ENCODE measurements at places on chromosomes 2 and 18. TPM values are rescaled to one million over a fixed set of nuclear protein-coding genes. Genes with fewer than 3 reads are reported as not detected.

- peaks cover 6% of the 10 kb centered on the region for H3K4me1 ChIP-seq
- no peak overlapping the region for H3K4me3 ChIP-seq
- no peaks in the 10 kb centered on the region for H3K27me3 ChIP-seq
Measured at GRCh38 chr18:74731097-74731496, 133.4 kb downstream of the ZNF407 start.

GRCh38 chr18:3321133-3321812 is 59.3 kb downstream of the MYL12B start:
- H3K27ac ChIP-seq: no peak overlapping the region
- peaks cover 18% of the 10 kb centered on the region for H3K4me1 ChIP-seq
- peaks cover 2% of the 10 kb centered on the region for H3K27me3 ChIP-seq

DNA sequence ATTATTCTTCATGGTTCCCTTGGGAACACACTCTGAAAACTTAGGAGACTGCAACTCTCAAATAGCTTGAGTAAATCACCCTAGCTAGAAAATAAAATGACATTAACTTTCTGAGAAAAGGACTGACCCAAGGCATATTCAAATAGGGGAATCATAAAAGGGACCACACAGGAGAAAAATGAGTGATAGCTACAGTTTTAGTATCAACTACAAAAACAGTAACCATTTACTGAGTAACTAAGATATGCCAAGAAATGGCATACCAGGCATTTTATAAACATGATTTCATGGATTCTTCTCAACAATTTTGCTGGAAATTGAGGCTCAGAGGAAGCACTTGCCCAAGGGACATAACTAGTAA is 84.5 kb downstream of the AFF3 start:
- H3K4me1 ChIP-seq: peaks cover 12% of the 10 kb centered on the region
- H3K27me3 ChIP-seq: no peaks in the 10 kb centered on the region
- 0 out of 2 replicates have a peak, but pooled peaks cover 6% of the 10 kb centered on the region for H3K36me3 ChIP-seq
- no peak overlapping the region for H3K27ac ChIP-seq
- H3K4me3 ChIP-seq: no peak overlapping the region

DNA sequence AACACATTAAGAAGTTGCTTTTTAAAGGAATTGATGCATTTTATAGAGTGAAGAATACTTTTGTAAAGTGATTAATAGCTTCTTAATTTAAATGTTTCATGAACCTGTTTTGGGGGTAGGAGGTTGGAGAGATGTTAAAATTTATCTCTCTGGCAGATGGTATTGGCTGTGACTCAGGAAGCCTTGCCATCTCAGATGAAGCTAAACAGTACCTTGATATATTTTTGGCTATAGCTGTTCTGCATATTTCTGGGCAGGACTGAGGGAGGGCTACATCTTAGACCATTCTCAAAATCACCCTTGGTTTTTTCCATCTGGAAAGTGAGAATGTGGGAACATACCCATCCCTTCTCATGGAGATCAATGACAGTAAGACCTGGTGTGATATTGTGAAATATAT is 13.4 kb downstream of the CAPN14 start:
- DNase-seq: no peak
- no peak overlapping the region for H3K4me3 ChIP-seq
- no peaks in the 10 kb centered on the region for H3K27me3 ChIP-seq
- no peak overlapping the region for H3K27ac ChIP-seq
- peaks cover 21% of the 10 kb centered on the region for H3K4me1 ChIP-seq

DNA sequence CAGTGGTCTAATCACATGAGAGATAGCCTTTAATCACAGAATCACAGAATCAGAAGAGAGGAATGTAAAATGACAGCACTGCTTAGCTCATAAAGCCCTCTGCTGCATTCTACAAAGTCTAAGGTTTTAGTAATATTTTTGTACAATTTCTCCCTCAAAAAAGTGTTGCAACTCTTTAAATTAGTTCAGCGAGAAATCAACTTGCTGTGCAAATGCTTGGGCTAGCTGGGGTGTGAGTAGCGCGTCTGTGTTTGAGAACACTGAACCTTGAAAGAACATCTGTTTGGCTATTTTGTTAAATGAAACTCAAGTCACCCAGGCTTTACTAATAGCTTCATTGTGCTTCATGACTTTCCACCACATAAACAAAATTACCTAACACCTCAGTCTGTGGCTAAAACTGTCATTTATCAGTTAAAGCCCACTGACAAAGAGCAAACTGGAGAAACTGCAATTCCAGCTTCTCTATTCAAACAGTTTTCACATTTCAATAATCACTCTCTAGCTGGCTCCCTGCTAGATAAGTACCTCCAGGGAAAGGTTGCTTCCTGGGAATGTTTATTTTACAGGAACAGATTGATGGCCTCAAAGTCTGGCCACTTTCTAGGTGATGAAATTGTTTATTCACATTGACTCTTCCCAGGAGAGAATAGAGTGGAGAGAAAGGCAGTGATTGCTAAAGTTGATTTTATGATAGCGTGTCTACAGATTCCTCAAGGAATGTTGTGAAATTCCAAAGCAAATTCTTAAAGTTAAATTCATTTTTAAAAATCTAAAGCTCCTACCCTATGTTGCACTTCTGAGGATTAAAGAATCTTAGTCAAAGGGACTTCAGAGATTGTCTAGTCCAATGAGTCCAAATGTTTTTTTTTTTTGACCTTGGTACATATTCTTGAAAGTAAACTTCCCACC is 36.0 kb upstream of the STAT1 start:
- no peaks in the 10 kb centered on the region for H3K27me3 ChIP-seq
- no peaks in the 10 kb centered on the region for H3K36me3 ChIP-seq
- H3K4me3 ChIP-seq: no peak overlapping the region
- peaks cover 10% of the 10 kb centered on the region for H3K4me1 ChIP-seq
- DNase-seq: no peak
- H3K27ac ChIP-seq: no peak overlapping the region

DNA sequence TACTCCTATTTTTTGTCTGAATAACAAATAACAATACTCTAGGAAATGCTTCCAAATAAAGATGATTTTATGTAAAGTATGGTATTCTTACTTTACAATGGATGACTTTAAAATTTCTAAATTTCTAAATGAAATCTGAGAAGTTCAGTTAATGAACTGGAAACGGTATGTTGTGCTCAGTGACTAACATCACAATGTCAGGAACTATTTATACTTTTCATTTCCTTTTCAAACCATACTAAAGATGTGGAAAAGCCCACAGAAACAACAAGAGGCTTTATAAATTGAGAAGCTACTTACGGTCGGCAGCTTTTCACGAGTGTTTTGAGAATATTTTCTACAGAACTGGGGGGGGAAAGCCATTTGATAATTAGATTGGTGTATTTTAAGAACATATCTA is 31.1 kb downstream of the PSME4 start:
- H3K27me3 ChIP-seq: no peaks in the 10 kb centered on the region
- no peak overlapping the region for H3K27ac ChIP-seq
- H3K36me3 ChIP-seq: peaks cover 71% of the 10 kb centered on the region
- no peak overlapping the region for H3K4me3 ChIP-seq
- no peaks in the 10 kb centered on the region for H3K4me1 ChIP-seq

DNA sequence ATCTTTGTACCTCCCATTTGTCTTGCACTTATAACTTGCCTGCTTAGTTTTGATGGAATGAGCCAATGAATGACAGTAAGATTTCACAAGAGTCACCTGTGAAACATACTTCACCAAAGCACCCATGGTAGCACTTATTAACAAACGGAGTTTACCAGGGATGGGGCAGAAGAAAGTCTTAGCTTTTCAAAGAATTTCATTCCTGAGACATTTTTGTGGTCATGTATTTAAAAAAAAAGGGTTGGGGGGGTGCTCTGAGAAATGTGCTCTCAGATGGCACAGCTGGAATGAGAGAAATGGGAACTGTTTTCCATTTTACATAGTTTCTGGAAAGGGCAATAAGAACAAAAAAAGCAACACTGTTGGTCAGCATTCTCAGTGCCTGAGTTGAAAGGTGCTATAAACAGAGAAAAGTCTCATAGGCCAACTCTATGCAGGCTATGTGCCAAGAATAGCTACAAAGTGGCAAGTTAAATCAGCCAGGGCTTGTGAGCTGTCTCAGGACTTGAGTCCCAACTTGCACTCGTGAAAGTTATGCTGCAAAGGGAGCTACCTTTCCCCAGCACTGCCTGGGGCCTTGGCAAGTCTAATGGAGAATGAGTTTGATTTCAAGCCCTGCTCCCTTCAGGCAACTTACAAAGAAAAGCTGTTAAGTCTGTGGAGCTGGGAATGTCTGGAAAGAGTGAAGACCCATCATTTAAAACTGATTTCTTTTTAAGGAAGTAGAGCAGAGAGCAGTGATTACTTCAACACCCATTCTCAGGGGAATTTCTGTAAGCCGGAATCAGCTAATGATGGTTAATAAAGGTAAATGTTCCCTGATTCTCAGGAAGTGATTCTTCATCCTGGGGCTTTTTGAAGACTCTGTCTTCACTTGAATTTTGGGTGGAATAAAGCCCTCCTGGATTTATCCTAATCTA is 170.6 kb downstream of the SLC8A1 start:
- peak overlapping the region; percentile 52 for H3K27ac ChIP-seq
- peak overlapping the region; percentile 49 for H3K4me3 ChIP-seq
- peak; percentile 76 for DNase-seq

- no peaks in the 10 kb centered on the region for H3K36me3 ChIP-seq
- H3K27ac ChIP-seq: no peak overlapping the region
- no peak overlapping the region for H3K4me3 ChIP-seq
- H3K4me1 ChIP-seq: no peaks in the 10 kb centered on the region
- no peaks in the 10 kb centered on the region for H3K27me3 ChIP-seq
Measured at GRCh38 chr2:7043690-7044089, 126.5 kb downstream of the RNF144A start.

DNA sequence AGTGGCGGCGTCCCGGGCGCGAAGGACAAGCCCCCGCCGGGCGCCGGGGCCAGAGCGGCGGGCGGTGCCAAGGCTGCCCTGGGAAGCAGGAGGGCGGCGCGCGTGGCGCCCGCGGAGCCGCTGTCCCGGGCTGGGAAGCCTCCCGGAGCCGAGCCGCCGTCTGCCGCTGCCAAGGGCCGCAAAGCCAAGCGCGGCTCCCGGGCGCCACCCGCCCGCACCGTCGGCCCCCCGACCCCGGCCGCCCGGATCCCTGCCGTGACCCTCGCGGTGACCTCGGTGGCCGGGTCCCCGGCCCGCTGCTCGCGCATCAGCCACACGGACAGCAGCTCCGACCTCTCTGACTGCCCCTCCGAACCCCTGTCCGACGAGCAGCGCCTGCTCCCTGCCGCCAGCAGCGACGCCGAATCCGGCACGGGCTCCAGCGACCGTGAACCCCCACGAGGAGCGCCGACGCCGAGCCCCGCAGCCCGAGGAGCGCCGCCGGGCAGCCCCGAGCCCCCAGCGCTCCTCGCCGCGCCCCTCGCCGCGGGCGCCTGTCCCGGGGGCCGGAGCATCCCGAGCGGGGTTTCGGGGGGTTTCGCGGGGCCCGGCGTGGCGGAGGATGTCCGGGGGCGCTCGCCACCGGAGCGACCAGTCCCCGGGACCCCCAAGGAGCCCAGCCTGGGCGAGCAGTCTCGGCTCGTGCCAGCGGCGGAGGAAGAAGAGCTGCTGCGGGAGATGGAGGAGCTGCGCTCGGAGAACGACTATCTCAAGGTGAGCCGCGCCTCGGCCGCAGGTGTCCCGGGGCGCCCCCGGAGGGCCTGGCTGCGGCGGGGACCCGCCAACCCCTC is 820 bp downstream of the MTCL1 start:
- no peaks in the 10 kb centered on the region for H3K36me3 ChIP-seq
- H3K27me3 ChIP-seq: no peaks in the 10 kb centered on the region
- H3K4me1 ChIP-seq: peaks cover 7% of the 10 kb centered on the region
- H3K4me3 ChIP-seq: no peak overlapping the region
- no peak for DNase-seq
- H3K27ac ChIP-seq: no peak overlapping the region

- no peaks in the 10 kb centered on the region for H3K27me3 ChIP-seq
- no peaks in the 10 kb centered on the region for H3K4me1 ChIP-seq
- no peaks in the 10 kb centered on the region for H3K36me3 ChIP-seq
- no peak overlapping the region for H3K4me3 ChIP-seq
Measured at GRCh38 chr2:236853585-236854051, 232.1 kb upstream of the COPS8 start.

DNA sequence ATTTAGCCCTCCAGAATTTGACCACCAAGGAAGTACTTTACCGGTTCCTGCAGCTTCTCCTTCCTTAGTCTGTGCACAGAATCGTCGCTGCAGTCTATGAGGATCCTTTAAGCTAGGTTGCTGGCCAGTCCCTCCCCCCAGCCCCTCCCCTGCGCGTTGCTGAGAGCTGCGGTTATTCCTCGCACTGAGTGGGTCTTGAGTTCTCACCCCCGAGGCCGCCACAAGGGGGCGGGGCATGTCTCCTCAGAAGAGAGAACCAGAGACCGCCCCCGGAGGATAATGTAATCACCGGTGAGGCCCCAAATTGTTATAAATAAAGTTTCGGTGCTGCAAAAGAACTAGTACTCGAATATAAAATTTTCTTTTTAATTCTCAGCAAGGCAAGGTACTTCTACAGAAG is 1184.9 kb upstream of the CDH2 start:
- no peaks in the 10 kb centered on the region for H3K4me1 ChIP-seq
- no peak overlapping the region for H3K27ac ChIP-seq
- no peak overlapping the region for H3K4me3 ChIP-seq
- H3K36me3 ChIP-seq: no peaks in the 10 kb centered on the region

- H3K4me1 ChIP-seq: peaks cover 14% of the 10 kb centered on the region
- H3K27ac ChIP-seq: no peak overlapping the region
- H3K27me3 ChIP-seq: no peaks in the 10 kb centered on the region
- DNase-seq: no peak
- H3K36me3 ChIP-seq: peaks cover 57% of the 10 kb centered on the region
Measured at GRCh38 chr2:63596401-63596883, 7.7 kb downstream of the MDH1 start.

GRCh38 chr2:3664925-3665324 is 6.9 kb downstream of the ALLC start:
- H3K4me1 ChIP-seq: no peaks in the 10 kb centered on the region
- no peaks in the 10 kb centered on the region for H3K27me3 ChIP-seq
- DNase-seq: no peak

- H3K27me3 ChIP-seq: no peaks in the 10 kb centered on the region
- no peak for DNase-seq
- H3K36me3 ChIP-seq: no peaks in the 10 kb centered on the region
Measured at GRCh38 chr2:181810823-181811695, 80.5 kb upstream of the ITPRID2 start.

DNA sequence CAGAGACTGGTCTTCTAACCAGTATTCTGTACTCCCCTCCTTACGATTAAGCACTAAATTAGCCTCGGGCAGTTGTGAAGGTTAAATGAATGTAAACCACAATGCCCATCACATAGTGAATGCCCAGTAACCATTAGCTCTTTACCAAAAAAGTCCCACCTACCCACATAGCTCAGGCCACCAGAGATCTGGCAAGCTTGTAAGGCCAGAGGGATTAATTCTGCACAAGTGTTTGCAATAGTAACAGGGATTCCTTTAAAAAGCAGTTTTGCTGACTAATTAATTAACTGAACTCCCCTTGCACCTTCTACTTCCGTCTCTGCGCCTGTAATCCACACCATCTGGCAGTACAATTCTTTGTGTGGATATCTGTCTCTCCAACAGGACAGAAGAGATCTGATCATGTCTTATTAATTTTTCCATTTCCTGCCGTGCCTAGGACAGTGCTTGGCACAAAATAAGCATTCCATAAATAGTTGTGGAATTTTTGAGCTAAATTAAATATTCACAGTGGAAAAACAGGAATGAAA is 36.2 kb upstream of the IGFBP2 start:
- H3K36me3 ChIP-seq: no peaks in the 10 kb centered on the region
- no peak for DNase-seq
- H3K4me3 ChIP-seq: no peak overlapping the region
- no peak overlapping the region for H3K27ac ChIP-seq
- no peaks in the 10 kb centered on the region for H3K27me3 ChIP-seq

The ACMSD gene
- total RNA-seq: not detected

The LRRTM4 gene
- 0.07 TPM for total RNA-seq

The RAX gene
- total RNA-seq: not detected

The CCDC93 gene
- total RNA-seq: 24.6 TPM

The SOX11 gene
- total RNA-seq: not detected

The SCYGR7 gene
- not detected for total RNA-seq

The IGFBP5 gene
- not detected for total RNA-seq

The B3GNT7 gene
- 2.8 TPM for total RNA-seq

Data from Karpas-422 (cell line).